Mucosa of descending colon (tissue), 3 donors: ENCODE measurements at places on chromosomes 12 and 14. TPM values are rescaled to one million over a fixed set of nuclear protein-coding genes. Genes with fewer than 3 reads are reported as not detected.
A peak's percentile ranks its signal among the peaks of the same experiment; 100 is the strongest.

DNA sequence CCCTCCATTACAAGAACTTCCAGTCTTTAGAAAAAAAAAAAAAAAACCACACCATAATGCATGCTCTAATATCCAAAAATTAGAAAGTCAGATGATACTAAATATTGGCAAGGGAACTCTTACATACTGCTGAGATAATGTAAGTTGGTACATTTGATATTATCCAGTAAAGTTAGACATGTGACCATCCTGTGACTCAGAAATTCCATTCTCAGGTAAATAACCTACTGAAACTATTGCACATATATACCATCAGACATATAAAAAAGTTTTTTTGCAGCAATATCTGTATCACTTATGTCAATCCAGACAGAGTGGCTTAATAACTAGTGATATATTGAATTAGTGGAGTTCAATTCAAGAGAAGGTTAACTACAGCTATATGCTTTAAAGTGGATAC lies 63.5 kb downstream of the KITLG start:
- no peak for DNase-seq

GRCh38 chr12:56257491-56258067 lies 605 bp downstream of the ANKRD52 start:
- DNase-seq: peak; percentile 52

DNA sequence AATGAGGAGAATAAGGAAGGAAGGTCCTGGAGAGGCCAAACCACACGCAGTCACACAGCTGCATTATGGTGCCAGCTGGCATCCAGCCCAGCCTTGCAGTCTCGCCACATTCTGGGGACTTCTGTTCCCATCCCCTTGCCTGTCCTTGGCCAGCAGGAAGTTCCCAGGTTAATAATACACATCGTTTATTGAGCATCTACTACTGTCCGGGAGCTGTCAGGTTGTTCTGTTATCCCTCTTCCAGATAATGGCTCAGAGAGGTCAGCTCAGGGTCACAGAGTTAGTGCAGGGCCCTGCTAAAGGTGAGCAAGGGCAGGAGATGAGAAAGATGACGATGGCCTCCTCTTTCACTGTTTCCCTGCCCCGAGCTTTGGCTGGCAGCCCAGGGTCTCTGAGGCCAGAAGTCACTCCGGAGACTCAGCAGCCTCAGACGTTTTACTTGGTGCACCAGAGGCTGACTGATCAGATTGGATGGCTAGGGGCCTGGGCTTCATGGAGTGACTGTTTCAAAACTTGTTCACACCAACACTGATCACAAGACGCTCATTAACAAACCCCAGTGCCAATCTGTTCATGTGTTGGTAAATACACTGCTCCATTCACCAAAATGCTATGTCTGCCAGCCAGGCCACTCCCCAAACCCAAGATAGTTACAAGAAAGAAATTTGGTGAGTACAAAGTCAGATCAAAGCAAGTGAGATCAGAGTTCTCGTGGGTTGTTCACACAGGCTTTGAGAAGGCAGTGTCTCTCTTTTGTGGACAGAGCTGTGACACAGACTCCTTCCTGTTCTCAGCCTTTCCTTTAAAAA lies 79.2 kb downstream of the B4GALNT3 start:
- DNase-seq: peak; percentile 90

GRCh38 chr14:93725002-93725582 lies 63.2 kb downstream of the PRIMA1 start:
- DNase-seq: no peak

GRCh38 chr12:5138256-5138655 lies 94.6 kb downstream of the KCNA5 start:
- DNase-seq: no peak

GRCh38 chr12:13093191-13093847 lies 10.1 kb downstream of the GSG1 start:
- no peak for DNase-seq

DNA sequence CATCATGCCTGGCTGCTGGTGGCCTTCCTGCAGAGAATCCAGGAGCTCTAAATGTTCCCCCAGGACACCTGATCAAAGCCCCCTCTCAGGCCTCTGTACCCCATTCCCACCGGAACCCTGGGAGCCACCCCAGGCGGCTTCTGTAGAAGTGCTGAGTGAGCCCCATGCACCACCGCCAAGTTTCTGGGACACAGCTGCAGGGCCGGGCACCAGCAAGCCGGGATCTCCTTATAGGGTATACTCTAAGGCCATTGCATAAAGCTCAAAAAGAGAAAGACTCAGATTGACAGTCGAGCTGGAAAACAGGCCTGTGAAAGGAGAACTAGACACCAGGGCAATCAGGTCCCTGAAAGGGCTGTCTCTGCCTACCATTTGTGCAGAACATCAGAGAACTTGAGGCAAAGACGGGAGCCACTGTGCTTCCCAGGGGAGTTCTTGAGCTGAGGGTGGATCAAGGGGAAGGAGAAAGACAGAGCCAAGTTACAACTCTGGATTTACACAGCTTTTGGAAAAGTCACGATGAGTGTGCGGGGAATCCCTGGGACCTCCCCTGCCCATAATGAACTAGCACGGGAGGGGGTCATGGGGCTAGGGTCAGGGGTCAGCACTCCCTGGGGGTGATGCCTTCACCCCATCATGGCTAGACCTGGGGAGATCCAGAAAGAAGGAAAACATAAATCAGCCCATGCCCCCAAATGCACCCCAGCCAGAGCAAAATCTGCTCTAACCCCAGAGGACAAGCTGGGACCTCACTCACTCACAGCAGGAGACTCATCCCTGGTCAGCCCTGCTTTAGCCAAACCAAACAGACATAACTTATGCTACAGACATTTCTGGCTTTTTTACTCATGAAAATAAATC lies 51.1 kb downstream of the ITPK1 start:
- DNase-seq: no peak

GRCh38 chr12:116837097-116837496 lies 44.1 kb downstream of the HRK start:
- DNase-seq: no peak

- DNase-seq: no peak
Measured at GRCh38 chr12:56521209-56521589, 421 bp upstream of the RBMS2 start.

DNA sequence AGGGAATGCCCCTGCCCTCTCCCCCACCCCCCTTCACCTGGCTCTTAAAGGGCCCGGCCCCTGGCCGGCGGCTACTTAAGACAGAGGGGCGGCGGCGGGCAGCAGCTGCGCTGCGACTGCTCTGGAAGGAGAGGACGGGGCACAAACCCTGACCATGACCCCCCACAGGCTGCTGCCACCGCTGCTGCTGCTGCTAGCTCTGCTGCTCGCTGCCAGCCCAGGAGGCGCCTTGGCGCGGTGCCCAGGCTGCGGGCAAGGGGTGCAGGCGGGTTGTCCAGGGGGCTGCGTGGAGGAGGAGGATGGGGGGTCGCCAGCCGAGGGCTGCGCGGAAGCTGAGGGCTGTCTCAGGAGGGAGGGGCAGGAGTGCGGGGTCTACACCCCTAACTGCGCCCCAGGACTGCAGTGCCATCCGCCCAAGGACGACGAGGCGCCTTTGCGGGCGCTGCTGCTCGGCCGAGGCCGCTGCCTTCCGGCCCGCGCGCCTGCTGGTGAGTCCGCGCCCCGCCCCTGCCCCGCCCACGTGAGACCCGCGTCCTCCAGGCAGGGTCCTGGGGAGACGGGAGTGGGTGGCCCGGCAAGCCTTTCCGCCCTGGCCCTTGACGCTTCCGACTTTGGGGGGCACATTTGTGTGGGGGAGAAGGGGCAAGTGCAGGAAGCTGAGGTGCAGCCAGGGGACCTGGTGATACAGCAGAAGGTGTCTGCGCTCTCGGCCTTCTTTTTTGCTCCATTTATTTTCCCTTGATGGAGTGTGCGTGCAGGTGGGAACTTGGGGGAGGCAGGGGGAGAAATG lies at the start of gene IGFBP6:
Gene IGFBP6, plus strand, starts transcription at position 104 of the 790 bp plus-strand sequence. Its CDS starts 51 bp downstream, at position 155.
- peak; percentile 75 for DNase-seq

DNA sequence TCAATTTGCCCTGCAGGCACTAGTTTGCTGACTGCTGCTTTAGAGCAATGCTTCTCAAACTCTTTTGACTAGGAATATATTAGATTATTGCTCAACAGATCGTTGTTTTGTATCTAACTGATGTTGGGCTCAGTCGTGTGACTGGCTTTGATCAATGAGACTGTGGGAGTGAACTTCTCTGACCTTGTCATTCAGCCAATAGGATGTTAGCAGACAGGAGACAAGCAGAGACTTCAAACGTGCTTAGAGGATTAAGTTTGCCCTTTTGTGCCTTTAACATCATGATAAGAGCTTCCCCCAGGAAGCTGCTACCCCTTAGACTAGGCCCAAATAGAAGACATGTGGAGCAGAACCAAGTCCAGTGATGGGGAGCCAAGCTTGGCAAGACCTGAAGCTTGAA lies 76.7 kb upstream of the ELK3 start:
- DNase-seq: no peak

DNA sequence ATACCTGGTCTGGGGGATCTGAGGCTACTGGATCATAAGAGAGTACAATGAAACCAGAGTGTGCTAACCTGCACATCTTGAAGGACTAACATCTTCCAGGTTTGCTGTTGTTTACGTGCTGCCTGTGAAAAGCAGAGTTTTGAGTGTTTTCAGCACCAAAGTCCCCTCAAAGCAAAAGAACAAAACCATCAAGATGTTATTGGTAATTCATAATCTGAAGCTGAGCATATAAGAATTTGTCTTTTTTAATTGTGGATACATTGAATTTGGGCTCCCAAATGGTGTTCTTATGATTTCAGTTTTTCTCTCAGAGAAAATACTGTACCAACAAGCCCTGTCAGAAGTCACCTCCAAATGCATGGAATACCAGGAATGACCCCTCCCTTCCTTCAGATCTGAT lies 110.2 kb downstream of the BTG1 start:
- no peak for DNase-seq

DNA sequence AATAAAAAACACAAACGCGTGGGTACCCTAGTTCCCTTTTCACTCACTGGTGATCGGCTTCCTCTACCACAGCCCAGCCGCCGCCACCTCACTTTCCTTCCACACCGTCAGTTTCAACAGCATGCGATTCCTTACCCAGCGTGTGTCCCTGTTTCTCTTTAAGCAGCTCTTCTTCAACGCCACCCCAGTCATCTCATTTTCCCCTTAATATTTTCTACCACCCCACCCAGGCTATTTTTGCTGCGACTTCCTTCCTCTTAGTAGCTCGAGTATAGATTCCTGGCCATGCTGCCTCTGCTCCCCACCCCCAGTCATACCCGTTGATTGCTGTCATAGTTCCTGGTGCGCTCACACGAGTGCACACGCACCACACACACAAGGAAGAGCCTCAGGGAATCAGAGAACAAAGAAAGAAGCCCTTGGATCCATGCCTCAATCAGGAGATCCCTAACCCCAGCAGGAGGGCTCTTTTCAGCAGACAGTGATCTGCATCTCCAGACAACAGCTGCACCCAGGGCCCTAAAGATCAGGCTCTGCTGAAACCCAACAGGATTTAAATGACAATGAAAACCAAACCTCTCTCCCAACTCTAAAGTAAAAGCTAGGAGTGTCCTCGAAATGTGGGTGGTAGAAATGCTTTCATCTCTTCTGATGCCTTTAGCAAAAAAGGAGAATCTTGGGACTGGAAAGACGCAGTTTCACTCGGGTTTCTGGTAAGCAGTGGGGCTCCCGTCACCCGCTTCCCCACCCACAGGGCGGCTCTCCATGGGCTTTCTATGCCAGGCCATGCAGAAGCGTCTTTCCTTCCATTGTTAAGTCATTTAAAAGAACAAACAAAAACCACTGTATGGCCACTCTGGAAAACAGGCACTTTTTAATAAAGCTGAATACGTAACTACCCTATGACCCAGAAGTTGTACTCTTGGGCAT lies 23.8 kb downstream of the VPS37B start:
- peak; percentile 85 for DNase-seq

DNA sequence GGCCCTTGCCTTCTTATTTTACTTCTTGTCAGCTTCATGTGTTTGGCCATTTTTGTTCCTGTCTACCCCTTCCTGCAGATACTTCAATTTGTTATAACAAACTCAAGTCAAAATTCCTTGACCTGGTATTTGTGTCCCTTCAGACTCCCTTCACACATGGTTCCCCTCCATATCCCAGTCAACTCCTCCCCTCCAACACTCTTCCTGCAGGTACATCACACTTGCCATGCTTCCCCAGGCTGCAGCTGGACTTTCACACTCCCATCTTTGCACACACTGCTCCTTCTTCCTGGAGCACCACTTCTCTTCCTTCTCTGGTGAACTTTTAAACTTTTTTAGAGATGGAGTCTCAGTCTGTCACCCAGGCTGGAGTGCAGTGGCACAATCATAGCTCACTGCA lies 18.9 kb upstream of the FIGNL2 start:
- peak; percentile 3 for DNase-seq

DNA sequence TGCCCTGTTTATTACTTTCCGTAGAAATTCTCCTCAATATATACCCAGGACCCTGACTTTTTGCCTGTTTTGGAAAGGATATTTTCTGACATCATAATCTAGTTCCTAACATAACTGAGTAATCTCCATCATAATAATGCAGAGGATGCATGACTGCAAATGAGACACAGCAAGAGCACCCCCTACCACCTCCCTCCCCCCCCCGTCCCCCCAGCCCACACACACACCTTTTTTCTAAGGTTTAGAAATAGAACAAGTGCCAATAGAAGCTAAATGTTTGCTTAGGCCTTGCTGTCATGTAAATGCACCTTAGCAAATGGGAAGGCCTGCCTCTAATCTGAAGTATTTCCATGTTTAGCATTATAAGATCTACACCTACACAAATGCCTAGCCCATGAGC lies at the start of gene PTHLH:
Gene PTHLH, minus strand, starts transcription at position 13 of the 400 bp plus-strand sequence. CDS start 3,239 bp downstream, outside the sequence.
- DNase-seq: no peak

The SMIM41 gene
- 0.41 TPM for total RNA-seq

The HOXC13 gene
- not detected for total RNA-seq

The HNRNPA1 gene
- 580 TPM for total RNA-seq

The FOXG1 gene
- not detected for total RNA-seq

The PPP2R3C gene
- 21.5 TPM for total RNA-seq

The CATSPERB gene
- 7.0 TPM for total RNA-seq

The GDF11 gene
- 2.8 TPM for total RNA-seq

The SYNDIG1L gene
- total RNA-seq: not detected
